ENCODE measurements at places on chromosomes 4 and X.

DNA sequence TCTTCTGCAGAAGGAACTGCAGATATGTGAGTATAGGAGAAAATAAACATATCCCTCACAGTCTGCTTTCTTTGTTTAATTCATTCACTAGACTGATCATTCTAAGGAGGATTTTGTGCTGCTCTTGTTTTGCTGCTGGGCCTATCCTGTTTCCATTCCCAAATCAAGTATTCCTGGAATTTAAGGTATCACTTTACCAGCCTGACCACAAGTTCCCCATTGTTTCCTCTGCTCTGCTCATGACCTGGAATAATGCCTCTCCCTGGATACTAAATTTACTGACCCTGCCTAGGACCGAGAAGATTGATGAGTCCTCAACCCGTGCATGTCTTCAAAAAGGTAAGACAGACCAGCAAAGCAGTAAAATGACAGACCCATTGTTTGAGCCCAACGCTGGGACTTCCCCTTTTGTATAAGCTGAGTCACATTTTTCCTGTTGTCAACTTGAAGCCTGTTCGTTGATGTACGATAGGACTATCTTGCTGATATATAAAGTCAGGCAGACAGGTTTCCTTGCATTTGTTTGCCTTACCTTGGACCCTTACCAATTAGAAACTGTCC is 85.5 kb upstream of the TET2 start:
- peak; percentile 64 for DNase-seq

- DNase-seq, result no peak
Observed at GRCh38 chrX:116318672-116319071, 117.7 kb upstream of the SLC6A14 start.

GRCh38 chr4:58679886-58680285 is 1569.7 kb upstream of the IGFBP7 start:
- DNase-seq, result no peak

DNA sequence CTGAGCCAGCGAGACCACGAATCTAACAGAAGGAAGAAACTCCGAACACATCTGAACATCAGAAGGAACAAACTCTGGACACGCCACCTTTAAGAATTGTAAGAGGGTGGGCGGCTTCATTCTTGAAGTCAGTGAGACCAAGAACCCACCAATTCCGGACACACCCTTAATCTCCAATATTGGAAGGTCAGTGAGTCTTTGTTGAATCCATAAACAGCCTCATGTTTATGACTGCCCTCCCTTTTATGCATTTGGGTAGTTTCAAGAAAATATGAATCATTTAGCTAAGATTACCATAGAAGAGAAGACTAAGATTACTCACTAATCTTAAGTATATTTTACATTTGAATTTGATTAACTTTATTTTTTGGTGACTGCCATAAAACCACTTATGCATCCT is 48.5 kb downstream of the VCX2 start:
- no peak for DNase-seq

DNA sequence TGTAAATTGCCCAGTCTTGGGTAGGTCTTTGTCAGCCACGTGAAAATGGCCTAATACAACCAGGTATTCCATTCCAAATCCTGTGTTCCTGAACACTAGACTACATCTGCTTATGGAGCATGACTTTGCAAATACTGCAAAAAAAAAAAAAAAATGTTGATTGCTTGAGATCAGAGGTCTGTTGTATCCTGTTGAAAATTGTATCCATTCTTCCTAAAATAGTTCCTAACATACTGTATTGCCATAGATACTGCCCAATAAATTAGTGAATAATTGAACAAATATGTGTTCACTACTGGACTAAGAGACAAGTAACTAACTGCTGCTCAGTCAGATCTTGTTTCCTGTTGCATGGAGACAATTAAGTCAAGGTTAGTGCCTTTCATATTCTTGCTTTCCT is 164.3 kb upstream of the PABPC4L start:
- no peak for DNase-seq

- DNase-seq, result no peak
Observed at GRCh38 chr4:97197106-97197505, 946.2 kb downstream of the STPG2 start.

All from T-helper 2 cell treated with Interferon-gamma antibody and Interleukin-4, amounts not matched to agents 5 μg/mL and 100 μg/mL, for 36 hours (primary cell).